Activated gamma-delta T cell treated with anti-CD3 and anti-CD28 coated beads, Interleukin-2, amount 50 U/mL, for 16 hours (primary cell): ENCODE measurements at places on chromosomes 3 and 15.

DNA sequence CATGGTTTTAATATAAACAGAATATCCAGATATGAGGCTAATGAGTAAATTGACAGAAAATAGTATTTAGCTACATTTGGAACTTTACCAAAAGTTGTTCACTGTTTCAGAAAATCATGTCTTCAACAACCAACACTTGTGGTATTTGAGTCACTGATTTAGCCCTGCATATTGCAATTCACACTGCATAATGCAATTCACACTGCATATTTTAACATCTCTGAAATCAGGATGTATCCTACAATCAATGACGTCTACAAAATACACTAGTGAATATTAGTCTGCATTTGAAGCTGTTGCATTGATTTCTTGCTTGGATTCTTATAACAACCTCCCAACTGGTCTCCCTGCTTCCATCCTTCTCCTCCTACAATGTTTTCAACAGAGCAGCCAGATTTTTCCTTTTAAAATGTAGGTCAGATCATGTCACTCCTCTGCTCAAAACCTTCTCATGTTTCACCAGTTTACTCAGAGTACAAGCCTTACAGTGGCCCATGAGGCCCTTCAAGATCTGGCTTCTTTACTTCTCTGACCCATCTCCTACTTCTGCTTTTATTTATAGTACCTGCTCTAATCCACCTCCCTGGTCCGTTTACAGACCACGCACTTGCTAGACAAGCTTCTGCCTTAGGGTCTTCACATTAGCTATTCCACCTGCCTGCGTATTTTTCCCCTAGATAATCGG is 11.4 kb upstream of the RAB11A start:
- DNase-seq = no peak

- DNase-seq = no peak
Measured at GRCh38 chr3:58551636-58552180, 14.7 kb upstream of the ACOX2 start.

DNA sequence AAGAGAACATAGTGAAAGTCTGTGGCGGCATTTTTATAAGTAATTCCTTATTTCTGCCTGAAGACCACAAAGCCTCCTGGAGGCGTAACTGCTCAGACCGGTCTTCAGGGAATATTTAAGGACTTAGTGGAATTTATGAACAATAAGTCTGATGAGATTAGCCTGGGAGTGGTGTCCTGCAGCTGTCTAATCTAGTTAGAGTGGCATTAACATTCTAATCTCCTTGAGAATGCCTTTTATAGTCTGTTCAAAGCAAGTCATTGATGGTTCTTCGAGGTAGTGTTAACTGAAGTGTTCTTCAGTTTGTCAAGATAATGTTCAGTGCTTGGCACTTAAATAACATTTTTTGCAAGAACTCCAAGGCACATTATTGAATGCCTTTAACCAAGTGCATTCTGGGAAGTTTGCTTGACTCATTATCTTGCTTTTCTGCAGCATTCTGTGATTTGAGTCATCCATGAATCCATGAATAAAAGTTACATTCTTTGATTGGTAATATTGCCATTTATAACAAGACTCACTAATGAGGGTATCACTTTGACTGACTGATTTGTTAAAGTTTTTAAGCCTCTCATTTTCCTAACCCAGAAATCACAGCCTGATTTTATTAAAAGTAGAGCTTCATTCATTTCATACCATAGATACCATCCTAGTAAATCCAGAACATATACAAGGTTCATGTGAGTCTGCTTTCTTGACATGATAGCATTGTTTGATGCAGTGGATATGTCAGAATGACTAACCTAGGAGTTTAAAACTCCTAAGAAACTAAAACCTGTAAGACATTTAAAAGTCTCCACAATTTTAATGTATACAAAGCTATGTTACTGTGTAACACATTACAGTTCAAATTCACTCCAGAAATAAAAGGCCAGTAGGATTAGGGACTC is 12.5 kb downstream of the RBM5 start:
- DNase-seq = no peak

DNA sequence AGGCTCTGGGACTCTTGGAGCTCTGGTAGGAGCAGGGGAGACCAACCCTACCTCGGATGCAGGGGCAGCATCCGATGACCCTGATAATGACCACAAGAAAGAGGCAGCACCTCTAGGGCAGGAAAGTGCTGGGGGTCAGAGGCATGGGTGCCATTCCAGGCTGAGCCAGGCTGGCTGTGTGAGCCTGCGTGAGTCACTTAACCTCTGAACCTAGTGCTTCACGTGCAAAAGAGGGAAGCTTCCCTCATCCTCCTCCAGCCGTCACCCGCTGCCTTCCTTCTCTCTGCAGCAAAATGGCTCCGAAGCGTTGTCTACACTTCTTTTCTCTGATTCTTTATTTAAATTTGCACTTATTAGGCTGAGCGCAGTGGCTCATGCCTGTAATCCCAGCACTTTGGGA is 35.5 kb downstream of the ZDHHC19 start:
- no peak for DNase-seq
